Islet precursor cell (in vitro differentiated cells): ENCODE measurements at places on chromosomes 6 and 20.

GRCh38 chr6:158756126-158756525, 63.0 kb downstream of the EZR start:
- DNase-seq, result peak; percentile 74

GRCh38 chr20:56151834-56152233, 96.7 kb upstream of the MC3R start:
- no peak for DNase-seq

DNA sequence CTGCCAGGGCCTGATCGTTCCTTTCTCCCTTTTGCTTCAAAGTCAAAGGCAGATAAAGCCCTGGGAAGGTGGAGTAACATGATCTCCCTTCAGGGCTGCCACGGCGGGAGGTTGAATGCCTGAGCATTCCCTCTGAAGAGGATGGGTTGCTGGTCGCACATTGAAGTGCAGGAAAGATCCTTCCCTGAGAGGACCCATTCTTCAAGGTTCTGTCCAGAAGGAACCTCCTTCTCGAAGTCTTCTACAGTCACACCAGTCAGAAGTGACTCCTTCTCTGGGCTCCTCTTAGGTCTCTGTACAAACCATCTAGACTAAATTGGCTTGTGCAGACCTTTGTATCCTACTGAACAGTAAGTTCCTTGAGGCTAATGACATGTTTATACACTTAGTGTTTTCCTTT, 192.6 kb upstream of the VGLL2 start:
- DNase-seq, result no peak

DNA sequence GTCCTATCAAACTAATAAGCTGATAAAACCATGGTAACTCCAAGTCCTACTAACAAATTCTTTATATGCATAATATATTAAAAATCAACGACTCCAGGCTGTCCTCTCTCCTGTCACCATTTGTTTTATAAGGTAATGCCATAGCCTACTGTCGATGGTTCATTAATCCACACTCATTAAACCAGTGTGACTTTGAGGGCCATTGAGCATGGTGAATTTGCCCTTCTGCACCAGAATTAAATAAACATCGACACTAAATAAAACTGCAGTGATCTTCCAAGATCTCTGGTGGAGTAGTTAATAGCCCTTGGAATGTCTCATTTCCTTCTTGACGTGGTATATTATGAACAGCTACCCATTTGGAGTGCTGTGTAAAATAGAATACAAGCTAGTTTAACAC, 358.5 kb downstream of the CBLN4 start:
- DNase-seq, result no peak

GRCh38 chr6:132287101-132287500, 114.2 kb downstream of the MOXD1 start:
- no peak for DNase-seq

DNA sequence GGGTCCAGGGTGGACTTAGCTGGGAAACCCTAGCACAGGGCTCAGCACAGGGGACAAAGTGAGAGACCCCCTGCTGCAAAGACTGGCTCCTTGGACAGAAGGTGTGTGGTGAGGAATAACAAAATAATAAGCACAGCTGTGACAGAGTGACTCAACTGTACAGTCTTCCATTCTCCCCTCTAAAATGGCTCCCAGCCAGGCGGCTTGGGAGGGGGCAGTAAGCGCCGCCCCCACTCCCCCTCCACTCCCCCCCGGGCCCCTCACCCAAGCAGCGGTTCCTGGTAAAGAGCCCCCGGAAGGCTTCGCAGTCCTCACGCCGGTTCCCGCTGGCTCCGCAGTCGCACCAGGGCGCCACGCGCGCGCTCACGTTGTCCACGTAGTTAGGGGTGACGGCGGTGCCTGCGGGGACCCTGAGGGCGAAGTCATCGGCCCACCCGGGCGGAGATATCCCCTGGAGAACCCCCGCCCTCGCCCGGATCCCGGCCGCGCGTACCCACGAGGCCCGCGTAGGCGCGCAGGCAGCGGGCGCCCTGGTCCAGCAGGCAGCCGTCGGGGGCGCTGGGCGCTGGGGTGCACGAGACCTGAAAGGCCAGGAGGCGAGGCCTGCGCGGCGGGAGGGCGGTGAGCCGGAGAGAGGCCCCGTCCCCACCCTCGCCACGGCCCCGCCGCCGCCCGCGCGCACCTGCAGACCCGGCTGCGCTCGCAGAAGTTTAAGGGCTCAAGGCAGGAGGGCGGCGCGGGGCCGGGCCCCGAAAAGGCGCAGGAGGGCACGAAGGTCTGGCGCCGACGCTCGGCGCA, 2.7 kb downstream of the GFRA4 start:
- peak; percentile 24 for DNase-seq

DNA sequence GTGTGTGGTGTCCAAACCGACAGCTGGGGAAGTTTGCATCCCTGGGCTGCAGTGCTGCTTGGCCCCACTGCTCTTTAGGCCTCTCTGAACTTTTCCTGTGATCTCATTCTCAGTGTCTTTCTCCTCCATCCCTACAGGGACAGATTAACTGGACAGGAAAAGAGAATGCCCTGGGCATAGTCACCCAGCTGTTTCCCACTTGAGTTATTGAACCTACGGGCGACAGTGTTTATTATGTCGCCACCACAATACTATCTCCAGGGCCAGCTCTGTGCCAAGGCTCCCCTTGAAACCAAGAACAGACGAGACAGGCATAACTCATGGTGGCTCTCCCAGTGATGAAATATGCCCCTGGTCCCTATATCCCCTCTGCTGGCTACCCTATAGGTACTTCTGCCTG, 147.8 kb upstream of the EPHA7 start:
- no peak for DNase-seq

DNA sequence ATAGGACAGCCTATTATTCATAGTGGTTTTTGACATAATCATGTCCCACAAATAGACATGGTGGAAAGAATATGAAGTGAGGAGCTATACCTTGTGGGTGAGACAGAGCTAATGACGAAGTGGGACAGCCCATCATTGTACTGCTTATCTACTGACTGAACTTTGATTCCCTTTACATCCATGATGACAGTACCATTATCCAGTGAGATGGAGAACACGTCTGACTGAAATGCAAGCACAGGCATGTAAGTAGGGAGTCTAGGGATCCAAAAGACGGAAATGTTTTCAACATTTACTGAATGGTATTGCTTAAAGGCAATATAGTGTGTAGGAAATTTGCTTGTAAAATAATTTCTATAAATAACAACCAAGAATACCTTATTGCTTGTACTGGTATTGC, 43.5 kb downstream of the FAM229B start:
- DNase-seq, result no peak

DNA sequence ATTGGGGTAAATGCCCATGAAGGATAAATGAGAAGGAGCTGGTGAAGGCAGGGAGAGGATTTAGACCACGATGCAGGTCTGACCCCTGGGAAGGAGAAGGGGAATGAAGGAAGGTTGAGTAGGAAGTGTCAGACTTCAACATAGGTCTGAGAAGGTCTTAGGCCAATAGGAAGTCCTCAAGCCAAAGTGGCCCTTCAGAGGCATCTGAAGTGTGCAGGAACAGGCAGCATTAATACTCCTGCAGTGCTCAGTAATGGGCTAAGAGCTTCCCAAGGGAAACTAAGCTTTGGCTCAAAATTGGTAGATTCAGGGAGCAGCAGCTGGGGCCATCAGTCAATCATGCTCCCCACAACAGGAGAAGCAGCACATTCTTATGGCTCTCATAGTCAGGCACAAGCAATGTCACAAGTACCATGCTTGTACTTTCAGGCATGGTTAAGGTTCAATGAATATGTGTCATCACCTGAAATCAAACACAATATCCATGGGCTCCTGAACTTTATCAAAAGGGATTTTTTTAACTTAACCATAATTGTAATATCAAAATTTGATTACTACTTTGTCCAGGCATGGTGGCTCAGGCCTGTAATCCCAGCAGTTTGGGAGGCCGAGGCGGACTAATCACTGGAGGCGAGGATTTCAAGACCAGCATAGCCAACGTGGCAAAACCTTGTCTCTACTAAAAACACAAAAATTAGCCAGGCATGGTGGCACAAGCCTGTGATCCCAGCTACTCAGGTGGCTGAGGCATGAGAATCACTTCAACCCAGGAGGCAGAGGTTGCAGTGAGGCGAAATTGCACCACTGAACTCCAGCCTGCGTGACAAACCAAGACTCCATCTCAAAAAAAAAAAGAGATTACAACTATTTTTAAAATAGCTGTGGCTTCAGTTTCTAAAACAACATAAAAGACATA, 9.9 kb downstream of the RALGAPA2 start:
- DNase-seq, result no peak

GRCh38 chr6:11593096-11593495, 55.5 kb downstream of the TMEM170B start:
- DNase-seq, result no peak

DNA sequence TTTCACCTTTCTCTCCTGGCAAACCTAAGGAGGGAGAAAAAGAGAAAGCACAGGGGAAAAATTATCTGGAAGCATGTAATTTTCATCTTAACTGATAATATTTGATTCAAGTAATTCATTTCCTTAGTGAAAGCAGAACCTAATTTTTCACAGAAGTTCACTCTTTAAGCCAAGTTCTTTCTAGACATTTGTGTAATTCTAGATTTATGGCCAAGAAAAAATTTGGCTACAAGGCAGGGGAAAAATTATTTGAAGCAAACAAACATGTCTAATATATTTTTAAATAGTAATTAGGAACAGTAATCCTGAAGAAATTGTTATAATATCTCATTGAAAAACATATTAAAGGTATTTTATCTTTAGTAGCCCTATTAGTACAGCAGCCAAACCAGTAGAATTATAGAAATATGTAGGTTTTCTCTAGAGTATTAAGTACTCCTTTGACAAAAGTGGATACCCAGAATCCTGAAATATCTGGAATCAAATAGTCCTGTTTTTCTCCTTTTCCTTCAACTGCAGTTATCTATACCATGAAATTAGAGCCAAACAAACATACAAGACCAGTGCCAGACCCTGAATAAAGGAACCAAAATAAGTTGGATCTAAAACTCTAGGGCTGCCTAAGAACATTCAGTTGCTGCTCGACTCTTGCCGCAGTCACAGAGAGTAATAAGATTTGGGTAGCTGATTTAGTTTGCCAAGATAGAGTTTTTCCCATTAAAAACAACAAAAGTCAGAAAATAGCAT, 116.5 kb downstream of the COL12A1 start:
- no peak for DNase-seq

DNA sequence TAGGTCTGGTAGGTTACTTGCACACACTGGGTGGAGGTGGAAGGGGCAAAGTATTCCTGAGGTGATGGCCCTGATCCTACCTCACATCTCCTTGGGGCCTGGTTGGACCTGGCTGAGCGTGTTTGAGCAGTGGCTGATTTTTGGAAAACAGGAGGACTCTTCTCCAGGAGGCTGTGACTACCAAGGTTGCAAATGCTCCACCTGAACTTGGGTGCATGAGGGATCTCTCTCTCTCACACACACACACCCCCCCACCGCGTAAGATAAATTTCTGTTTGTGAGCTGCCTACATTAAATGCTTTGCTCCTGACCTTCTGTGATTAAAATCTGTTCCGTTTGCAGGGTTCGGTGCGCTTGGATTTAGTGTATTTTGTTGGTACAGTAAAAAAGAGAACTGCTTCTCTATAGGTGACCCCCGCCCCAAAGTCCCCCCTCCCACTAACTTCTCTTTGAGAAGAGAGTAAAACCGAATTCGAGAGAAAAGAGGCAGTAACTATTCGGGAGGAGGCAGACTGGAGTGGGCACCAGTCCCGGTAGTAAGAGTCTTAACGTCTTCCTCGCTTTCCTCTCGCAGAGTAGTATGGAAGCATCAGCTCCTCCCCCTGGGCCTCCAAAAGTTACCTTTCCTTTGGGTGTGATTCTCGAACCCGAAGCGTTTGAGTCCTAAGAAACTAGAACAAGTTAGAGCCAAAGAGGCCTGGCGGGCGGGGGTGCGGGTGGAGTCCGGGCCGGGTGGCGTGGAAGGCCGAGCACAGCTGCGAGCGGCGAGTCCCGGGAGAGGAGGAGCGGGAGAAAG, 585 bp upstream of the DSE start:
- DNase-seq, result peak; percentile 82

DNA sequence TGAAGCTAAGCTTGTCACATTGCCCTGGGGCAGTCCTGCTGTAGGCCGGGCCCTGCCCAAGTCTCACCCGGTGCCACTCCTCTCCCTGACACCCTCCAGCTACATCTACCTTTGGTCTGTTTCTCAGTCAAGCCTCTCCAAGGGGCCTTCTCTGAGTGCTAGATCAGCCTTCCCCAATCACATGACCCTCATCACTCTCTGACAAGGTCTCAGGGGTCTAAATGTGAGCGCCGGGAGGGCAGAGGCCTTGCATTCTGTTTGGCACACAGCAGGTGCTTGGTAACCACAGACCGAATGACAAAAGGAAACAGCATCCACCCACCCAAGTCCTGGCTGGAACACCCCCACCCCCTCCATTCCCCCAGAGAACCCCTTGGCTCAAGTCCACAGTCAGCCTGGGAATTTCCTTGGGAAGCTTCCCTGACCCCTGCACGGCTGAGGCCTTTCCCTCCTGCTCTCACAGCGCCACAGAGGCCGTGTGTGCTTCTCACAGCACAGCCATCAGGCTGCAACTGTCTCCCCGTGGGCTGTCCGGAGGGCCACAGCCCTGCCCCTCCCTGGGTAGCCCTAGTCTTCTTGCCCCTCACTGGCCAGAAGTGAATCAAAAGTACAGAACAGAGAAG, 32.9 kb downstream of the PKIG start:
- DNase-seq, result peak; percentile 43

DNA sequence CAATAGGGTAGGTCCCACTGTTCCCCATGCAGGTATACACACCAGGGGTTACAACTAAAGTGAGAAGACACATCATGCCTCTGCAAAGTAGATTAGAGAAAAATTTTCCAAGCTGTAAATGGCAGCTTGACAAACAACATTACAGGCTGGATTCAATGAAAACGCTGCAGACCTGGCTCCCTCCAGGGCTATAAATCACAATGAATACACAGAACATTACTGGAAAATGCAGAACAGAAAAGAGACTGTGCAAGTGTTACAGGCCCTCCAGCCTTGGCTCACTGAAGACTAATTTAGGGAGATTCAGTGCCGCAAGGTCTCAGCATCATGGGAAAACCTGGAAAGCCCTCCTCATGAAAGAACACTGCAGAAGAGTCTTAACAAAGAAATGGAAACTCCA, 207.8 kb downstream of the KHDC1L start:
- no peak for DNase-seq

GRCh38 chr6:106823732-106824351, 150.7 kb downstream of the CD24 start:
- DNase-seq, result peak; percentile 90

DNA sequence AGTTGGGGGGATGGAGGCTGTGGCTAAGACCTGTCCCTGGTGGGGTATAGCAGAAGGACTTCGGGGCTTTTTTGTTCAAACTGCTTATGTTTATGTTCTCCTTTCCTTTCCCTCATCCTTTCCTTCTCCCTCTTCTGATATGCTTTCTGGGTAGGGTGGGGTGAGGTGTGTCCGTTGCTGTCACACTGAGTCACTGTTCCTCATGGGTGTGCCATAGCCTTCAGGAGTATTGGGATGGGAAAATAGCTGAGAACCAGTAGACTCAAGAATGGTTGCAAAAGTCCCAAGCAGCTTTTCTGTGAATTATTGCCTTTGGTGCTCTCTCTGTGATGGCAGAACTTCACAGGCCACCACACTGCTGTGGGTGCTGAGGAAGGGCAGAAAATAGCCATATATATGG, 39.6 kb downstream of the TPD52L1 start:
- no peak for DNase-seq

- DNase-seq, result no peak
These were observed 211.9 kb downstream of the HAO1 start for GRCh38 chr20:7728338-7728737.

- no peak for DNase-seq
These were observed 35.2 kb upstream of the OVOL2 start for GRCh38 chr20:18092890-18093289.

- DNase-seq, result no peak
These were observed 429.0 kb downstream of the UTRN start for GRCh38 chr6:144714021-144714712.

GRCh38 chr6:128389820-128390534, 130.4 kb downstream of the PTPRK start:
- no peak for DNase-seq

- DNase-seq, result no peak
These were observed 81.9 kb upstream of the TULP1 start for GRCh38 chr6:35594503-35595186.
